CD4-positive, alpha-beta T cell (primary cell): ENCODE measurements at places on chromosomes 3 and 15.

GRCh38 chr15:85760531-85761371 is 34.0 kb downstream of the KLHL25 start:
- no peak for DNase-seq

GRCh38 chr3:108051005-108051404 is 39.8 kb downstream of the CD47 start:
- no peak for DNase-seq

DNA sequence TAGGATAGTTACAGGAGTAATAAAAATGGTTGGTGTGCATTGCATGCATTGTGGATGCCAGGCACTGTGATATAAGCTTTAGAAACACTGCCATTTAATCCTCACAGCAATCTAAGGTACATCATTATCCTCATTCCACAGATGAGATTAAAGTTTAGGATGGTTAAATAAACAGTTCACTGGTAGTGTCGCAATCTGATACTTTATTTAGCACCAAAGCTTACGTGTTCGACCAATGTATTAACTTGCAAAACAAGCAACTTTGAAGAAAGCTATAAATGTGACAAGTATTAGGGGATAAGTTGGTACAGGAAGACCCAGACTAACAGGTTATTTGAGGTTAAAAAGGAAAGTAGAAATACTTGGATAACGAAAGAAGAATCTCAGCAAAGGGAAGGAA is 150.5 kb upstream of the ZNF385D start:
- DNase-seq: no peak

DNA sequence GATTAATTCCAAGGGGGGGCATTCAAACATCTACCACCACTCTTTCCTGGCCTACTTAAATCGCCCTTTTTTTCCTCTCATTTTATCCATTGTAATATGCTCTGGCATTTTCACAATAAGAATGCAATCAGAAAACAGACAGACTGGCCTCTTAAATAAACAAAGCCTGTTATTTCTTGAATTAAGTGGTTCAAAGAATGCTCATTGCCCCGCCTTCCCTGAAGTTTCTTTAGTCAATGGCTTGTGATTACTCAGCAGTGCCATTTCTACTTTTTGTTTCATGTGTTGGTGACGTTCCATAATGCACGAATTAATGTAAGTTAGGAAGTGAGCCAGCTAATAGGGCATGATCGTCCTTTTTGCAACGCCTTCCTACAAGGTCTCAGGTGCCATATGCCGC is 68.0 kb downstream of the FBN1 start:
- DNase-seq: no peak

DNA sequence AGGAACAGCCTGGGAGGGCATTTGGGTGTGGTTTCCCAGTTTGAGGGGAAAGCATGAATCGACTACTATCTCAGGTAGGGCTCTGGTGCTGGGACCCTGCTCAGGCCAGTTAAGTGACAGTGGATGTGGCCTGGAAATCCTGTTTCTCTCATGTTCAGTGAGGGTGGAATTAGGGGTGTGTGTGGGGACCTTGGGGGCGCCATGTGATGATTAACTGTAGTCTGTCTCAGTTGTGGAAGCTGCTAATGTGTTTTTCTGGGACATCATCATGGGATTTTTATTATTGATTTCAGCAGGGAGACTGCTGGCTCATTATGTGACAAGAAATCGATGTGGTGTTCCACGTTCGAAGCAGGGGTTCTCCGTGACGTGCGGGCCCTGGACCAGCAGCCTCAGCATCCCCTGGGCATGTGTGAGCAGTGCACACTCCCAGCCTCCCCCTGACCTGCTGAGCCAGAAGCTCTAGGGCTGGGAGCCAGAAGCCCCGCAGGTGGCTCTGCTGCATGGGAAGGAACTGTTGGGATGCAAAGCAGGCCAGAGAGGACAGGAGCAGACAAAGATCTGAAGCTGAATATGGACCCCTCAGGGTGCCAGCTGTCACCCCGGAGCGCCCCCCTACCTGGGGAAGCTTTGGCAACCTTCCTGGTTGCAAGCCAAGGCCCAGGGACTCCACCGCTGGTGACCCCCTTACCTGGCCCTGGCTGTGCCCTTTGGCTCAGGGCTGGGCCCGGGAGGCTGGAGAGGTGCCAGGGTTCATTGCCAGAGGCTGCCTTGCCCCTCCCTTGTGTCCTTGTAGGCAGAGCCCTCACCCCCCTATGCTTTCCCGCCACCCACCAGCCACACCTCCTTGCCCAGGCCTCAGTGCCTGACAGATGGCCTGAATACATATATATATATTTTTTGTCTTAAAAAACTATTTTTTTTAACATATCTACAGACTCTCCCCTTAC is 149.8 kb downstream of the APBA2 start:
- no peak for DNase-seq

DNA sequence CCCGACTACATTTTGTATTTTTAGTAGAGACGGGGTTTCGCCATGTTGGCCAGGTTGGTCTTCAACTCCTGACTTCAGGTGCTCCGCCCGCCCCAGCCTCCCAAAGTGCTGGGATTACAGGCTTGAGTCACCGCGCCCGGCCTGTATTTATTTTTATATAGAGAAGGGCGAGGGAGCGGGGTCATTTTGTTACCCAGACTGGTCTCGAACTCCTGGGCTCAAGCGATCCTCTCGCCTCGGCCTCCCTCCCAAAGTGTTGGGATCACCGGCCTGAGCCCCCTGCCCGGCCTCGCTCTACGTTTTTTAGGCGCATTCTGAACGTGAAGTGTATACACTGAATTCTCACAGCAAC is 514 bp upstream of the PPP4R2 start:
- peak; percentile 3 for DNase-seq

GRCh38 chr15:48833526-48834239 is 22.8 kb upstream of the CEP152 start:
- DNase-seq: no peak

DNA sequence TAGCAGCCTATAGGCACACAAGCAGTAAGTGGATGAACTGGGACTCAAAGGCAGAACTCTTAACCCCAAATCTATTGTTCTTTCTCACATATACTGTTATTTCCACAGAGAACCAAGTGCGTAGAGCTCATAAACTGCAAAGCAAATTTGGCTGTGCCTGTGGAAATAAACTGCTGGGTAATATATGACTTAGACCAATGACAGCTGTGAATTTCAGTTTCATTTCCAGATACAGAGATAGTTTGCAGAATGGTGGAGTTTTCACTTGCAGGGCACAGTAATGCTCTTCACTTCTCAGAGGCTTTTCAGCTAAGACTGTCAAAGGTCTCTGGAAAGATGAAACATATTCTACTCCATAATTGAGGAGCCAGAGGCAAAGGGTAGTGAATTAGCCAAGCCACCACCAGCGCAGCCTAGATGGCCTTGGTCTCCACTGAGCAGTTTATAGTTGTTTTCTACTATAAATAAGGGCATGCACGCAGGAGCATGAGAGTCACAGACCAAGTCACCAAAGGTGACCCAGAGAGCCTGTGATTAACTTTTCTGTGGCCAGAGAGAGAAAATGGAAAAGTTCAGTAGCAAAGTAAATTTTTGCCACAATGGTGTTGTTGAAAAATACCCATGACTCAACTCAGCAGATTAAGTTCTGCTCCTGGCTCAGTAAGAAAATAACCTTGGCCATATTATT is 180.7 kb upstream of the GRM7 start:
- DNase-seq: no peak

DNA sequence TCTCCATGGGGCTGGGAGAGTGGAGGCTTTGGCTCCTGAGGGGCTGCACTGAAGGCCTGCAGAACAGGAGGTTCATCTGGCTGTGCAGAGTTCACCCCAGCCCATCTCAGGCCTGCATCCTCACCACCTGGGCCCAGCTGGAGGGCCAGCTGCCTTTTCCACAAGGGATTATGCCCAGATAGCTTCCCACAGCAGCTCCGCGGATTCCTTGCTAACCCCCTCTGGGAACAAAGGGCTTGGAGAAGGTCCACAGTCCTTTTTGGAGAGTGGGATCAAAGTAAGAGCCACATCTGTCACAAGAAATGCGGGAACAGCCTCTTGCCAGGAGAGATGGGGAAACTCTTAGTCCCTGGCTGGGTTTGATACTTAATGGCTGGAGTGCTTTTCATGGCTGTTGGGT is 164.7 kb upstream of the RGMA start:
- no peak for DNase-seq

GRCh38 chr15:75921732-75922703 is 18.3 kb downstream of the FBXO22 start:
- DNase-seq: peak; percentile 5

DNA sequence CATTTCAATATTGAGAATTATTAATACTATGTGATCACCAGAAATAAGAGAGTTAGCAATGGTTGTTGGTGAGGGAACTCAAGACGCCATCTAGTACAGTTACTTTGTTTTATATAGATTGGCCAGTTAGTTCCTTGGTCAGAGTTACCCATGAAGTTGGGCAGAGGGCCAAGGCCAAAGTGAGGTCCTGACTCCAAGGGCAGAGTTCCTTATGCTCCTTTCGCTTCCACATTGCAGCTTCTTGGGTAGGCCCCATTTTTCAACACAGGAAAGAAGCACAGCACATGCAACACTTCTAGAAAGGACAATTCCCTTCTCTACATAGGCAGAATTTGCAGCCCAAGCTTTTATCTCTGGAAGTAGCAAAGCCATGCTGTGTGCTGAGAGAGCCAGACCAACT is 178.6 kb downstream of the KCNAB1 start:
- DNase-seq: no peak

DNA sequence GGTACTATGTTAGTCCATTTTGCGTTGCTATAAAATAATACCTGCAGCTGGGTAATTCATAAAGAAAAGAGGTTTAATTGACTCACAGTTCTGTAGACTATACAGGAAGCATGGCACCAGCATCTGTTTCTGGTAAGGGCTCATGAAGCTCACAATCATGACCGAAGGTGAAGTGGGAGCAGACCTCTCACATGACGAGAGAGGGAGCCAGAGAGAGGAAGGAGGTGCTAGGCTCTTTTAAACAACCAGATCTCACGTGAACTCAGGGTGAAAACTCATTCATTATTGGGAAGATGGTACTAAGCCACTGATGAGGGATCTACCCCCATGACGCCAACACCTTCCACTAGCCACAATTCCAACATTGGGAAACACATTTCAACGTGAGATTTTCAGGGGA is 301.7 kb upstream of the MDFIC2 start:
- no peak for DNase-seq

DNA sequence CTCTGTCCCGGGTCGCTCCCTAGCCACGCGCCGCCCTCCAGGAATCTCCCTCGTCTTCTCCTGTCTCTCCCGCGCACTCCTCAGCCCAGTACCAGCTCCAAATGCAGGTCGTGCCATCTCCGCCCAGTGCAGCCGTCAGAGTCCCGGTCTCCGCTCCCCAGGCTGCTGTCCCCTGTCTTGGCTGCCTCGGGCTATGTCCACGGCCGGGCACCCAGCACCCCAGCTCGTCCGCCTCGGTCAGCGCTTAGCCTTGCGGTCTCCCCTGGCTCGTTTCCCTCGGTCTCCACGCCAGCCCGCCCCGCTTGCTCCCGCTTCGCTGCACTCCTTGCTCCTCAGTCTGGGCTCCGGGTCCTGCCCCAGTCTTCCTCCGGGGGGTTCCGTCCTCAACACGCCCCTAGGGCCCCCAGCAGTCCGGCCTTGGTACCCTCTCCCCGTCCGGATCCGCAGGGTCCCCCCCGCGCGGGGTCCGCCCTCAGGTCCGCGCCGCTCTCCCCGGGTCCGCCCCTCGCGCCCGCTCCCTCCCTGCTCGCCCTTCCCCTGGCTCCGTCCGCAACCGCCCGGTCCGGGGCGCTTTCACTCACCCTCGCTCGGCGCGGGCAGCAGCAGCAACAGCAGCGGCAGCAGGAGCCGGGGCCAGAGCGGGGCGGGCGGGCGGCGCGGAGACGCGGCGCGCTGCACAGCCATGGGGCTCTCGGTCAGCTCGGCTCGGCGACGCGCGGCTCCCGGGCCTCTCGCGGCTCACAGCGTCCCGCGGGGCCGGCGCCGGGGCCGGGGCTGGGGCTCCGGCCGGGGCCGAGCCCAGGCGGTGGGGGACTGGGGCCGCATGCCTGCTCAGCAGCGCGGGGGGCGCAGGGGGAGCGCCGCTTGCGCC is 462 bp downstream of the IGDCC3 start:
- DNase-seq: no peak

- no peak for DNase-seq
Measured at GRCh38 chr15:89067751-89068150, 20.5 kb upstream of the ABHD2 start.

GRCh38 chr3:52444860-52445793 is at the start of gene SEMA3G:
SEMA3G (minus strand) TSS chr3:52445103; CDS start chr3:52445027, 76 bp downstream.
- peak; percentile 55 for DNase-seq

DNA sequence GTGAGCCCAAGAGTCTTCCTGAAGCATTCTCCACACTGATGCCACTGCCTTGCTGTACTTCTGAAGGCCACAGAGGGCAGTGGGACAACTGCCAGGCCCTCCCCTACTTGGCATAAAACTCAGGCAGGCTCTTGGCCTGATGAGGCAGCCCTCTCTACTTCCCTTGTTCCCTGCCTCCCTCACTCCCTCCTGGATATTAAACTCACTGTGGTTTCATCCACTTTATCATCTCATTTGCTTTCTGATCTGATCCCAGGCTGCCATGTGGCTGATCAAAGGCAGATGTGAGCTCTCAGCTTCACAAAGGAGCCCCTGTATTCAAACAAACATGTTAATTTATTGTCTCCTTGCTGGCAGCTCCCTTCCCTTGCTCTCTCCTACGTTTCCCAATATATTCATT is 533.5 kb downstream of the IGSF11 start:
- no peak for DNase-seq

DNA sequence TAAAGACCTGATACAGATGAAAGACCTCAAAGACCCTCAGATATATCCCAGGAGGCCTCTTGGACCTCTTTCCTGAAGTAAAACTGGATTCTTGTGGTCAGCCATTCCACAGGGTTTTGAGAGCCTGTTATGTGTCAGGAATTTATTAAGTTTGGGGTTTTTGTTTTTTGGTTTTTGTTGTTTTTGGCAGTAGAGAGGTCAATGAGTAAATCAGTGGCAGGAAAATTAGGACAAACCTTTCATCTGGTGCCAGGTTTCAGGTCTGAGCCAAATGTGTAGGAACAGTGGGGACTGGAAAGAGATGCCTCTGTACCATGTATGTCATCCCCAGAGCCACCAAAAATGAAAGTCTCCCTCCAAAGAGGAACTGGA is 520.4 kb upstream of the MDFIC2 start:
- no peak for DNase-seq

DNA sequence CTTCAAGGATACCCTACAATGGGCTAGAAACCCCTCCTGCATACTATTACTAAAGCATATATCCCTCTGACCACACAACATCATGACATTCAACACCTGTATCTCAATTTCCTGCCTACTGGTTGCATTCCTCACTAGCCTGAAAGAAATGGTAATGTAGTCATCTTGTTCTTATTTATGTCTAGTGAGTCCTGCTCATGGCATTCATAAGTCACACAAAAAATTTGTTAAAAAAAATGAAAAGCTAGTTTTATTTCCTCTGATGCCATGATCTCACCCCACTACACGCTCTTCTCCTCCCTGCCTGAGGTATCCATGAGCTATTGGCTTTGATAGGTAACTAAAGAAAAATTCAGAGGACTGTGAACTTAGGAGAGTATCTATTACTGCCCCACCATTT is 284.5 kb downstream of the ZNF385D start:
- DNase-seq: no peak

GRCh38 chr3:97138914-97139541 is 324.6 kb downstream of the EPHA6 start:
- no peak for DNase-seq
